ENCODE measurements at places on chromosomes 3 and 15.

DNA sequence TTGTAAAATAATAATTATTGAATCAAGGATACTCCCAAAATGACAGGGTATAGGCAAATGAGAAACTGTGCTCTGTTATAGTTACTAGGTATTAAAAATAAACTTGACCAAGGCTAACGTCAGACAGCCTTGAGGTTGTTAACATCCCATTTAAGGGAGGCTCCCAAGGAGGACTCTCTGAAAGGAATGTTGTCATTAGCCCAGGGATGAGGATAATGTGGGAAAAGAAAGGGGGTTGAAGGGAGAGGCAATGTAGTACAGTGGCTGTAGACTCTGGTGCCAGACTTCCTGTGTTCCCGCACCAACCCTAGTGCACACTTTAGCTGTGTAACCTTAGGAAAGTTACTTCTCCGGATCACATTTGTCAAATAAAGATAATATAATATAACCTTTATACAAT is 47.0 kb upstream of the RARB start:
- no peak for DNase-seq

DNA sequence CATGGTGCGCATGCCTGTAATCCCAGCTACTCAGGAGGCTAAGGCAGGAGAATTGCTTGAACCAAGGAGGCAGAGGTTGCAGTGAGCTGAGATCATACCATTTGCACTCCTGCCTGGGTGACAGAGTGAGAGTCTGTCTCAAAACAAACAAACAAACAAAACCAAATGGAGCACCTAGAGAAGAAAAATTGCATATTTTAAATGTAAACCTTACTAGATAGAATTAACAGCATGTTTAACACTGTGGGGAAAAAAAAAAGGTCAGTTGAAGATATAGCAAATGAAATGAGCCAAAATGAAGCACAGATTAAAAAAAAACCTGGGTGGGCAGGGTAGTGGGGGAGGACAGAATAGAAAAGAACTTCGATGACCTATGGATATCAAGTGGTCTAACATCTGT is 7.3 kb downstream of the PPP1R14D start:
- no peak for DNase-seq

DNA sequence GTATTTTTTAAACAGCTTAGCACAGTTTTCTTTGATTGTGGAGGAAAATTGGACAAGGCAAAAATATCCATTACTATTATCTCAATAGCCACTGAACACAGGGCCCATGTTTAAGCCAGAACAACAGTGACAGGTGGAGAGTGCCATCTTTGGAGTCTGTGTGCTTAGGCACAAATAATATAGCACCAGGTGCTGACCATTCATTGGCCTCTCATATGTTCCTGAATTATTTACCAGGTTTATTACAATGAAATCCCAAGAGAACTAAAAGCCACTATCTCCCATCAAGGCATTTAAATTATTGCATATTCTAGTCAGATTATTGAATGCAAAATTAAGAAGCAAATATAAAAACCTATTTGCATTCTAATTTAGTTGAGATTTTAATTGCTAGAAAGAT is 39.6 kb downstream of the GPR156 start:
- no peak for DNase-seq

GRCh38 chr3:43294975-43295374 is 8.6 kb downstream of the SNRK start:
- DNase-seq, result no peak

DNA sequence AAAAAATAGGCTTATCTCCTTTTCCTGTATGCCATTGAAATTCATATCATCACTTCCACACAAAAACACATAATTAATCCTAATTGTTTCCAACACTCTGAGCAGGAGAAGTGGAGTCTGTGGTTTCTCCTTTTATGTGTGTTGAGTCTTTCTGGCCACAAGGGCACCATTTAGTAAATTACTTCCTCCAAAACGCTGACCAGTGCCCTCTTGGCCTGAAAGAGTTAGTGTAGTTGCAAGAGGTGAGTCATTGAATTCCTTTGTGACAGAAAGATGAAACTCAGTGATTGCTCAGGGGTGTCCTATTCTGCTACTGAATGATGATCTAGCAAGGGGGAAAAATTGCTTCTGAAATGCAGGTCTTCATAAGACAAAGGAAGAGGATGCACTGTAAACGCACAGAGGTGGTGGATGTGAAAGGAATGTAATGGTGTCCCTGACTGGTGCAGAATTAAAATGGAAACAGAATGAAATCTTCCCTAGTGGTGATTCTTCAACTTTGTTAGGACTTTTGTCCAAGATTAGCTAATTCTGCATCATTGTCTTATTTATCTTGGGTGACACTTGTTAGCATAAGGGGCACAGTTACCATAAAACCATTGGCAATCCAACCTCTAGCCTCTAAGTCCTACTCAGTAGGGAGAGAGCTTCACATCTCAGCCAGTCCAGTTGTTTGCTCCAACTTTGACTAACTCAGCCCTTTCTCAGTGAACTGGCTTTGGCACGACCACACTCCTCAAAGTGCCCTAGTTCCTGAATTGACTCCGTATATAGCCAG is 208.4 kb upstream of the NANOGP8 start:
- no peak for DNase-seq

DNA sequence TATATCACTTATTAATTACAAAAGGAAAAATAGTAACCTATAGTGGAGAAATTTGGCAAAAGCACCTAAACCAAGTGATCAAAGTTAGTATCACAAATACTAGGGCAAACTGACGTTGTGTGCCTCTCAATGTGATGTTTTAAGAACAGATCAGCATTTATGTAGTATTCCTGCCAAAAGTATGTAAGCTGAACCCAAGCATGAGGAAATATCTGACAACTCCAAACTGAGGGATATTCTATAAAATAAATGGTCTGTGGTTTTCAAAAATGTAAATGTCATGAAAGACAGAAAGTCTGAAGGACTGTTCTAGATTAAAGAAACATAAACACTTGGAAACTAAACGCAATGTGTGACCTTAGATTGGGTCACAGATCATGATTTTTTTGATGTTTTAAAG is 34.3 kb upstream of the PIK3CA start:
- no peak for DNase-seq

- no peak for DNase-seq
Measured at GRCh38 chr3:117553461-117553860, 843.9 kb downstream of the TUSC7 start.
